ENCODE measurements at places on chromosomes 13 and 19. TPM values are rescaled to one million over a fixed set of nuclear protein-coding genes. Genes with fewer than 3 reads are reported as not detected.

- H3K27ac ChIP-seq = no peak overlapping the region
- no peaks in the 10 kb centered on the region for H3K36me3 ChIP-seq
- peaks cover 5% of the 10 kb centered on the region for H3K27me3 ChIP-seq
- no peak overlapping the region for H3K4me3 ChIP-seq
- no peak for DNase-seq
These were observed 66.1 kb upstream of the ABCC4 start for GRCh38 chr13:95367309-95367843.

The SIGLEC10 gene
- 50.3 TPM for total RNA-seq

The SLC25A41 gene
- 0.40 TPM for total RNA-seq

GRCh38 chr13:60509601-60510386 lies 112.8 kb downstream of the TDRD3 start:
- H3K4me1 ChIP-seq = no peaks in the 10 kb centered on the region
- H3K27ac ChIP-seq = no peak overlapping the region
- H3K4me3 ChIP-seq = no peak overlapping the region
- DNase-seq = no peak

DNA sequence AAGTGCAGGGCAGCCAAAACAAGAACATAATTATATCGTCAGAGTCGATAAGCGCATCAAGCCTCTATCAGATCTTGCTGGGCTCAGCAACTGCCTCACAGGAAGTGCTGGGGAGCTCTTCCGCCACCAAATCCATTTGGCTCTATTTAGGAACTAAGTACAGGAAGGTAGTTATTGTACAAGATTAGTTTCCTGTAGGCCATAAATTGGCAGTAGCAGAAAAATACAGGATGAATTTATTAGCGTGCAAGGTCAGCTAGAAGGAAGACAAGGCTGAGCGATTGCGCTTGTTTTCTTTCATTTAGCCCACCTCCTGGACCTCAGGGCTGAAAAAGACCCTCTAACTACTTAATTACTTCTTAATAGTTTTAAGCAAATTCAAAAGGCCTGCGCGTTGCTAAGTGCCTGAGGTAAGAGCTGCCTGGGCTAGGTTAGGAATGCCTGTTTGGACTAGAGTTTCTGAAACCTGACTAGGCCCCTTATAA lies 118.5 kb downstream of the IRS2 start:
- no peak overlapping the region for H3K27ac ChIP-seq
- H3K27me3 ChIP-seq = no peaks in the 10 kb centered on the region
- no peaks in the 10 kb centered on the region for H3K36me3 ChIP-seq
- H3K4me3 ChIP-seq = no peak overlapping the region
- H3K4me1 ChIP-seq = no peaks in the 10 kb centered on the region

GRCh38 chr13:114313061-114313860 lies 1.0 kb upstream of the CHAMP1 start:
- H3K4me1 ChIP-seq = peaks cover 44% of the 10 kb centered on the region
- H3K4me3 ChIP-seq = peak overlapping the region; percentile 89
- no peaks in the 10 kb centered on the region for H3K27me3 ChIP-seq
- DNase-seq = no peak

The WDFY2 gene
- total RNA-seq = 16.8 TPM

The OR7A5 gene
- total RNA-seq = not detected

- no peak overlapping the region for H3K27ac ChIP-seq
- H3K4me3 ChIP-seq = no peak overlapping the region
- DNase-seq = no peak
- no peaks in the 10 kb centered on the region for H3K36me3 ChIP-seq
- no peaks in the 10 kb centered on the region for H3K27me3 ChIP-seq
- H3K4me1 ChIP-seq = no peaks in the 10 kb centered on the region
These were observed 21.0 kb downstream of the ITGBL1 start for GRCh38 chr13:101473458-101473857.

The CRLF1 gene
- total RNA-seq = not detected

- H3K4me3 ChIP-seq = no peak overlapping the region
- DNase-seq = no peak
These were observed 207.3 kb downstream of the URI1 start for GRCh38 chr19:30149300-30149699.

DNA sequence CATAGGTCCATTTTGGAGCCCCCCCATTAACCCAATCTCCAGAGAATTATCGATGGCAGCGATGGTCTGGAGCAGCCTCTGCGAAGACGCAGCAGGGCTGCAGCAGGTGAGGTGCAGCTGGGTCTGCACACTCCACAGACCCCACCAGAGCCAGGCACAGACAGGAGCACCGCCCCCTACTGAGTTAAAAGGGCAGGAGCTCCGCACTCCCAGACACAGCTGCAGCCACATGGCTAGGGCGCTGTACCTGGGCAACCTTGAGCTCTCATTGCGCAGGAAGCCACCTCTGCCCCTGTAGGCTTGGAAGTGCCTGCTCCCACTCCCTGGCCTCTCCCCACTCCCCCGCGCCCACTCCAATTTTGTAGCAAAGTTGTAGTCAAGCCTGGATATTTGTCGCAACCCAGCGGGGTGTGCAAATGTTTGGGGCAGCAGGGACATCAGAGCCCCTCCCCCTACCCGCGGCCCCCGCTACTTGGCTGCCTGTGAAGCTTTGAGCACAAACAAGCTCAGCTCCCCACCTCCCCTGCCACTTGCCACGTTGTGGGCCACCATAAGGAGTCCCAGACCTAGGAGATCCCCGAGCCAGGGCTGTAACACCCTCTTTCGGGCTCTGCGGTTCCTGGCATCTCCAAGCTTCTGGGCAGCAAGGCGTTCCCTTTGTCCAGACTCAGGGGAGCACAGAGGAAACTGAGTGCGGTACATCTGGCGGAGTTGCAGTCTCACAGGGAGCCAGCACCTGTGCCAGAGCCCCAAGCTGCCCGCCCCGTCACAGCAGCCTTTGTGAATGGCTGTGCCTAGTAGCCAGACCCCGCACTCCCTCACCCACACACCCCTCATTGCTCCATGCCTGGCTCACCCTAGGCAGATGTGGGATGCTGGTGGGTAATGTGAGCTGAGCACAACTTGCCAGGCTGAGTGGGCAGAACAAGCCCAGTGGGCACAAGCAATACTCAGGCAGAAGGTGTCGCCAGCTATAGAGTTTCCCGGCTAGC lies 949.7 kb upstream of the SLITRK1 start:
- no peaks in the 10 kb centered on the region for H3K36me3 ChIP-seq
- DNase-seq = no peak
- no peaks in the 10 kb centered on the region for H3K27me3 ChIP-seq
- no peak overlapping the region for H3K27ac ChIP-seq
- no peak overlapping the region for H3K4me3 ChIP-seq
- H3K4me1 ChIP-seq = no peaks in the 10 kb centered on the region

DNA sequence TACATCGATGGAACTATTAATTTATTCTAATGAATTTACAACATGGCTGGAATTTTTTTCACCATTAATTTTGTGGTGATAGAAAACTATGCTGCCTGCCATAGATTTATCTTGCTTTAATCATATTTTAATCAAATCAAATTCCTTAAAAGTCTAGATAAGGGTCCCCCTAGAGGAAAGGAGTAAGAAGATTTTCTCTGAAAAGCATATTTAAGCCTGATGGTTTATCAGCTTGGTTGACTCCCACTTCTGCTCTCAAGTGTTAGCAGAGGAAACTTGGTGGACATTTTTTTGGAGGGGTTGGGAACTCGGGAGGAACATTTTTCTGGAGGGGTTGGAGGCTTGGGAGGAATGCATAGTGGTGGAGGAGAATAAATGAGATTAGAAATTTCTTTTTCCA lies 253.3 kb downstream of the KCNRG start:
- no peak overlapping the region for H3K4me3 ChIP-seq
- H3K4me1 ChIP-seq = peaks cover 8% of the 10 kb centered on the region
- no peak for DNase-seq
- no peaks in the 10 kb centered on the region for H3K36me3 ChIP-seq
- no peaks in the 10 kb centered on the region for H3K27me3 ChIP-seq
- H3K27ac ChIP-seq = no peak overlapping the region

The MAMSTR gene
- total RNA-seq = 0.78 TPM

- no peaks in the 10 kb centered on the region for H3K36me3 ChIP-seq
- no peaks in the 10 kb centered on the region for H3K4me1 ChIP-seq
- DNase-seq = no peak
- H3K27ac ChIP-seq = no peak overlapping the region
These were observed 1.6 kb upstream of the CFAP97D2 start for GRCh38 chr13:114177245-114178010.

The COX7A1 gene
- not detected for total RNA-seq

- no peak for DNase-seq
- peaks cover 12% of the 10 kb centered on the region for H3K36me3 ChIP-seq
- no peak overlapping the region for H3K4me3 ChIP-seq
- H3K27me3 ChIP-seq = no peaks in the 10 kb centered on the region
- H3K4me1 ChIP-seq = peaks cover 32% of the 10 kb centered on the region
These were observed 30.2 kb downstream of the CRTC1 start for GRCh38 chr19:18713550-18714117.

- no peak for DNase-seq
- peak within 1 kb of the TSS; percentile 96 for H3K4me3 ChIP-seq
- H3K27me3 ChIP-seq = peaks cover 16% of the 10 kb centered on the region
- H3K36me3 ChIP-seq = peaks cover 12% of the 10 kb centered on the region
These were observed at the start of gene PPP1R13L for GRCh38 chr19:45404557-45405434. PPP1R13L (minus strand) TSS chr19:45405069; CDS start chr19:45398318, 6,751 bp downstream.

The SLC1A6 gene
- total RNA-seq = not detected

The IZUMO4 gene
- total RNA-seq = 73.0 TPM

DNA sequence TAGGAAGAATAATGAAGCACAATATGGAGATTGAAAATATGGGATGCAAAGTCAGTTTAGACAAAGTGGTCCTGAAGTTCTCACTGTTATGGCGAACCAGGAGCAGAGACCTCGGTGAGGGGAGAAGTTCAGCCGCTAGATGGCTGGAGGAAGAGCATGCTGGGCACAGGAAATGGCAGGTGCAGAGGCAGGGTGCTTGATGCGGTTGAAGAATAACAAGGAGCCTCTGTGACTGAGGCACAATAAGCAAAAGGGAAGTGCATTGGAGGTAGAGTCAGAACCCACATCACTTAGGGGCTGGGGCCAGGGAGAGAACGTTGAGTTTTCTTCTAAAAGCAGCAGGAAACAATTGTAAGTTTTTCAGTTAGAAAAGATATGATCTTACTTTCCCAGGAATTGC lies 1725.2 kb downstream of the EFNB2 start:
- no peak for DNase-seq
- no peaks in the 10 kb centered on the region for H3K4me1 ChIP-seq
- no peak overlapping the region for H3K4me3 ChIP-seq
- H3K27me3 ChIP-seq = no peaks in the 10 kb centered on the region
- no peak overlapping the region for H3K27ac ChIP-seq
- H3K36me3 ChIP-seq = no peaks in the 10 kb centered on the region

- no peaks in the 10 kb centered on the region for H3K36me3 ChIP-seq
- DNase-seq = no peak
- no peaks in the 10 kb centered on the region for H3K27me3 ChIP-seq
- no peak overlapping the region for H3K4me3 ChIP-seq
These were observed 6.1 kb upstream of the ZNF787 start for GRCh38 chr19:56126983-56127780.

DNA sequence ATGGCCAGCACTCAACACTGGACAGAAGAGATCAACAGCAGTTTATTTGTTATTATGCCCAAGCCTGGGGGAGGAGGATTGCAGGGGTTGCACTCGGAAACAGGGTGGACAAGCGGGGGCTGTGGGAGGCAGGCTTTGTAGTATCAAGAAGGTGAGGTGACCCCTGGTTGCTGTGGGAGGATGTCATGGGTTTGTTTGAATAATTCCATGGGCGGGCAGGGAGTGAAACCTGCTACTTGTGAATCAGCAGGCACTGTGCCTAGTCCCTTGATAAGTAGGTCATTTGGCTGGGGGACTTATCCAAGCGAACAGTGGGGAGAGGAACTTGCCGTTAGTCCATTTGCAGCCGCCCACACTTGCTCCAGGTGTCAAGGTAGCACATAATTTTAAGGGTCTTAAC lies 84.4 kb upstream of the KCTD15 start:
- no peaks in the 10 kb centered on the region for H3K4me1 ChIP-seq
- H3K27ac ChIP-seq = no peak overlapping the region
- H3K27me3 ChIP-seq = peaks cover 7% of the 10 kb centered on the region
- no peak for DNase-seq

- no peak for DNase-seq
- no peaks in the 10 kb centered on the region for H3K4me1 ChIP-seq
- H3K4me3 ChIP-seq = no peak overlapping the region
- peaks cover 46% of the 10 kb centered on the region for H3K36me3 ChIP-seq
These were observed 69.2 kb downstream of the DHRS12 start for GRCh38 chr13:51734786-51735185.

- no peak for DNase-seq
- H3K36me3 ChIP-seq = no peaks in the 10 kb centered on the region
- no peak overlapping the region for H3K27ac ChIP-seq
- peaks cover 14% of the 10 kb centered on the region for H3K27me3 ChIP-seq
These were observed 106.2 kb upstream of the LSM14A start for GRCh38 chr19:34066007-34066643.

The TARM1 gene
- total RNA-seq = not detected

GRCh38 chr13:33825083-33825482 lies 7.1 kb downstream of the RFC3 start:
- no peak overlapping the region for H3K4me3 ChIP-seq
- no peak for DNase-seq
- no peaks in the 10 kb centered on the region for H3K4me1 ChIP-seq
